ENCODE measurements at places on chromosomes 7 and 10. TPM values are rescaled to one million over a fixed set of nuclear protein-coding genes. Genes with fewer than 3 reads are reported as not detected.

DNA sequence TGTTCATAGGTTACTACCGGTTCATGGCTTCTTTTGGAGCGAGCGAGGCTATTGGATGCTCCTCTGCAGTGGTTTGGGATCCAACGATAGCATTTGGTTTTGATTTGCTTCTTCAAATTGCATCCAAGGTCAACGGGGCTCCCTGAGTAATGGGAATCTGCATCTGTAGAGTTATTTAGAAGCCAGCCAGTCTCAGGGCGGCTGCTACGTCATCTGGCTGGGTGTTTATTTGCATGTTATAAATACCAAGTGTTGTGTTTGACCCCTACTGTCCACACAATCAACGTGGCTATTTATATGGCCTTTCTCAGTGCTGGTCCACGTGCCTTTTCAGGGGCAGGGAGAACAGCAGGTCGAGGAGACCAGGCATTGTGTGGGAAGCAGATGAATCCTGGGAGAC, 137.7 kb downstream of the PRPF18 start:
- DNase-seq = peak; percentile 57

- no peak for DNase-seq
These were observed 70.2 kb upstream of the GRB10 start for GRCh38 chr7:50852901-50853300.

DNA sequence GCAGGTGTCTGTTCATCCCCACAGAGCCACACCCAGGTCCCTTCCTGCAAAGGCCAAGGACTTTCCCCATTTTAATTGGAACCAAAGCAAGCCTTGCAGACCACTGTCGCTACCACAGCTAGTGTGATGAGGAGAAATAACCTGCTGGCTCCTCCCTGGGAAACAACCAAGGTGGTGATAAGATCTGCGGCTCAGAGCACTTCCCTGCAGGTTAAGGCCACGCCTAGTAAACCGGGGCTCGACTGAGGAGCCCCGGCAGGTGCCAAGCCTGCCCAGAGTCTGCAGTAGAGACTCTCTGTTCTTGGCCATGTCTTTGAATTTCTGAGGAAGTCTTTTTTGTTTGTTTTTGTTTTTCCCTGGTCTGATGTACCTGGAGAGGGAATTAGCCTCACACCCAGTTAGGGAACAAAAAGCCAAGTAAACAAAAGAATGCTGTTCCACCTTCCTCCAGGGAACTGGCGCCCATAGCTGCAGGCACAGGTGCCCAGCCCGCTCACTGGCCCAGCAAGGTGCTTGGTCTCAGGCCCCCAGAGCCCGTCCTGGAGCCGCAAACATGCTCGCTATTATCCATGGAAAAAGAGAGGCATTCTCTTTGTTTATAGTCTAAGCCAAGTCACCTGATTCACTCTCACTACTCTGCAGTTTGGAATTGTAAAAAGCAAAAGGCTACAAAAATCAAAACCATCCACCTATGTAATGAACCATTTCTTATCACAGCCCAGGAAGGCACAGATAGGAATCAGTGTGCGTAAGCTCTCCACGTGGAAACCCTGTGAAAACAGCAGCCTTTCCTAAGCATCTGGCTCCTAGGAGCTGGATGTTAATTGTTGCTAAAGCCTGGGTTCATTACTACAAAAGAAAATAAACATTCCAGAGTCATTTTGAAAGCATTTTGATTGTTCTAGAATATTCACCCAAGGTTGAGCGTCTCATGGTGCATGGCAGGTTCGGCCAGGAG, 2.7 kb downstream of the GPR146 start:
- no peak for DNase-seq

Gene AKR1B15
- not detected for polyA plus RNA-seq

DNA sequence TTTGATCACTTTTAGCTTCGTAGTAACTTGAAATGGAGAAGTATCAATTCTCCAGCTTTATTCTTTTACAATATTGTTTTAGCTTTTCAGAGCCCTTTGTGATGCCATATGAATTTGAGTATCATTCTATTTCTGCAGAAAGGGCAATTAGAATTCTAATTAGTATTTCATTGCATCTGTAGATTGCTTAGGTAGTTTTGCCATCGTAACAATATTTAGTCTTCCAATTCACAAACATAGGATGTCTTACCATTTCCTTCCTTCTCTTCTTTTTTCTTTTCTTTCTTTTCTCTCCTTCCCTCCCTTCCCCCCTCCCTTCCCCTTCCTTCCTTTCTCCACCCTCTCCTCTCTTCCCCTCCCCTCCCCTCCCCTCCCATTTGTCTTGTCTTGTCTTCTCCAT, 105.0 kb downstream of the MAPK8 start:
- DNase-seq = no peak

GRCh38 chr7:71696511-71696910, 564.6 kb downstream of the GALNT17 start:
- DNase-seq = no peak

Gene SKIDA1
- polyA plus RNA-seq = 0.75 TPM

GRCh38 chr10:87930141-87930540, 66.7 kb downstream of the PTEN start:
- no peak for DNase-seq

Gene ATOH7
- not detected for polyA plus RNA-seq

Gene HHEX
- 3.5 TPM for polyA plus RNA-seq

GRCh38 chr10:3803927-3804741, 19.1 kb upstream of the KLF6 start:
- no peak for DNase-seq

Gene CUZD1
- polyA plus RNA-seq = 0.17 TPM

DNA sequence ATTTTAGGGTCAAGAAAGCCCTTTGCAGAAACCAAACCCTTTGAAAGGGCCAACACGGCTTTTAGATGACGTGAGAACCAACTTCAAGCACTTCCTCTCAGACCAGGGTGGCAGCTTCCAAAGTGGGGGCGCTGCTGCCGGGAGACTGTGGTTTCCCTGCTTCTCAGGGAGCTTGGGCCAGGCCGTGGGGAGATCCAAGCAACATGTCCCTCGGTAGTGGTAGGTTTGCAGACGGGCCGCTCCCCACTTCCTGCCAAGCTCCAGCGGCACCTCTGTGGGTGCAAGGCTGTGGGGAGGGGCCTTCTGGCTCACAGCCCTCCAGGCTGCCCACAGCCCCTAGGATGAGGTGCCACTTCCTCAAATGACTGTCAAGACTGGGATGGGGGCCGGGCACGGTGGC, 132.4 kb downstream of the FAM53B start:
- no peak for DNase-seq

DNA sequence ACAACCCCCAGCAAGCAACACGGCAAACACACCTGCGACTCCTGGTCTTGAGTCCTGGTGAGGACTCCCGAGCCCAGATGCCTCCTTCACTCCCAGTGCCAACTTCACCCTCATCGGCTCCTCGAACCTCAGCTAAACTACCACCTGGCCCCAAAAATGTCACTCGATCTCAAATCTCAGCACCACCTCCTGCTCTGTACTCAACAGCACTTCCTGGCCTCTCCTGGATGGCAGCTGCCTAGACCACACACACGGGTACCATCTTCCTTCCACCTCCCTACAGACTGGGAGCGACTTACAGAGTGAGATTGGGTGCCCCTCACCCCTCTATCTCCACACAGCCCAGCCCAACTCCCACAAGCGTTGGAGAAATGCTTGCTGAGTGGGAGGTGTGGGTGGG, 123.9 kb upstream of the MGMT start:
- DNase-seq = no peak

DNA sequence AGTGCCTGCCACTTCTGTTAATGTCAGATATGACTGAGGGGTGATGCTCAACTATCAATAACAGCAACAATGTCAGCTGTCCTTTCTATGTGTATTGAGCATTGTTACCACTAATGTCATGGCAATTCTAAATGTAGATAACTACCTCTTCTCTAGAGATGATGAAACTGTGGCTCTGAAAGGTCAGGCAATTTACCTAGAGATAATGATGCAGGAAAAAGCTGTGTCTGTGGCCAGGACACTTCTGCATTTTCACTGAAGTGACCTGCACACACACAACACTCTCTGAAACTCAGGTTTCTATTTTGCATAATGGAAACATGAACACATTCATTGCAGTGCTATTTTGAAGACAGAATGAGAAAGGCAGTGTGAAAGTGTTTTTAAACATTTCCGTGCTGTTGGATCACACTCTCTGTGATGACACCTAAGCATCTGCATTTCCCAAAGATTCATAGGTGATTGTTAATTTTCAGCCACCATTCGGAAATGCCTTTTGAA, 148.2 kb downstream of the KCND2 start:
- no peak for DNase-seq

Gene FAM25C
- not detected for polyA plus RNA-seq

DNA sequence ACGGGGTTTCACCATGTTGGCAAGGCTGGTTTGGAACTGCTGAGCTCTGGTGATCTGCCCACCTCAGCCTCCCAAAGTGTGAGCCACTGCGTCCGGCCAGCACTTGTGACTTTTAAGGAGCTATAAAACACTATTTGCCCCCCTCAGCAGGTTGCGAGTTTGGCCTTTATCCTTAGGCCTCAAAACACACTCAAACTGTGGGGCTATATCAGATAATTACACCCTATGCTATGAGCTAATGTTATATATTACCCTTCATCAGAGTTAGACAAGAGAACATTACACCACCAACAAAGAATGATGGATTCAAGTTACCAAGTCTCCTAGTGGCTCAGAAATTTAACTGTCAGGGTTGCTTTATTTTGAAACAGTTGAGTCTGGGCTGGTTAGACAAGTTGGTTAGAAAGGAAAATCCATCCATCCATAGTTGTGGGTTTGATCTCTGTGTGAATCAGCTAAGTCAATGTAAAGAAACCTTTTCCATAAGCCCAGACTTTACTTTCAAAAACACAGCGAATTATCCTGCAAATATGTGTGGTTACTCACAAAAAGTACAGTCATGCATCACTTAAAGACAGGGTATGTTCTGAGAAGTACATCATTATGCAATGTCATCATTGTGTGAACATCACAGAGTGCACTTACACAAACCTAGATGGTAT, 115.8 kb downstream of the SEMA3D start:
- DNase-seq = no peak

Gene SPOCK2
- polyA plus RNA-seq = 11.2 TPM

DNA sequence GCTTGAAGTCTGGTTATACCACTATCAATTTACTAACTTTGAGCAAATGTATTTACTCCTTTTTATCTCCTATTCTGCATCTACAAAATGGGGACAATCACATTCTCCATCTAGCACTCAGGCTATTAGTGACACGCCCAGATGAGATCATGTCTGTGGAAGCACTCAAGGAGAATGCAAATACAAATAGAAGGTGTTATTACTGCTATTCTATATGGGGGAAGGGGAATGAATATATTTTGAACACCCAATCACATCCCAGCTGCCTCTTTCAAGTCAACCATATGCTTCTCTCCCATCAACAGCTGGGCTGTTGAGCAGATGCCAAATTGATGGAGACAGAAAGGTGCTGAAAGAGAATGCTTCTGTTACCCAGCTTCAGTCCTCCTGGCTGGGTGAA, 23.5 kb downstream of the SGMS1 start:
- DNase-seq = no peak

DNA sequence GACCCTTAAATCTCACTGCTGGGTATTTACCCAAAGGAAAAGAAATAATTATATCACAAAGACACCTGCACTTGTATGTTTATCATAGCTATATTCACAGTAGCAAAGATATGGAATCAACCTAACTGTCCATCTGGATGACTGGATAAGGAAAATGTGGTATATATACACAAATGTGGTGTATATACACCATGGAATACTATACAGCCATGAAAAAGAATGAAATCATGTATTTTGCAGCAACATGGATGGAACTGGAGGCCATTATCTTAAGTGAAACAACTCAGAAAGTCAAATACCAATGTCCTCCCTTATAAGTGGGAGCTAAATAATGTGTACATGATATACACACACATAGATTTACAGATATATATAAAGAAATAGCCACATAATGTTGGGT, 168.2 kb downstream of the SH2D4B start:
- no peak for DNase-seq

- DNase-seq = no peak
These were observed 897.8 kb downstream of the SORCS3 start for GRCh38 chr10:105538874-105539273.

Gene KBTBD2
- 23.4 TPM for polyA plus RNA-seq

Gene CCNJ
- polyA plus RNA-seq = 1.3 TPM
